Right ventricle myocardium inferior (tissue), 1 donor: ENCODE measurements at places on chromosomes 5 and 9.

DNA sequence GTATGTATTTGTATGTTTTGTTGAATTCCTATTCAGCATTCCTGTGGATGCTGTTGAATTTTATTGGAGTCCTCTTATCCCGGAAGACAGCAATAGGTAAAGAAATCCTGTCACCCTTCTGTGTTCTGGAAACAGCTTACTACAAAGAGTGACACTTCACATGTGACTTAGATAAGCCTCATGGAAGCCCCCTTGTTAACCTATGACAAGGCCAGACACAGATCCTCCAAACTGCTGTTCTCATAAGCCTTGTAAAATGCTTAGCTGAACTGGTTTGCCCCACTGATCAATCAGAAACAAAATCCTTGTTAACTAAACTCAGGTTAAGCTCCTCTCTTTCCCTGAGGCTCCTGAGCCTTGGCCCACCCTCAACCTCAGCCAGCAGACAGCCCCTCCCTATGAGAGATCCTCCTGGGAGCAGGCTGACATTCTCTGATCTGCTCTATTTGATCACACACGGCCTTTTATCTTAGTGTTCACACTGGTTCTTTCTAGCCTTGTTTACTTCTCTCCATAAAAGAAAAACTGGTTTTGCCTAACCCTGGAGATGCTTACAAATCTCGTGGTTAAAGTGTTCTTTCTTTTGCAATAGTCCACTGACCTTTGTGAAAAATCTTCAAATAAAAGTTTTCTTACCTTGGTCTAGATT is 29.4 kb upstream of the ATP6V1G1 start:
- no peak for DNase-seq

GRCh38 chr9:89794918-89795317 is 190.1 kb downstream of the GADD45G start:
- DNase-seq = no peak

GRCh38 chr9:136204838-136205706 is at the start of gene LHX3:
LHX3 (minus strand) TSS chr9:136205128; CDS start chr9:136205012, 116 bp downstream.
- peak; percentile 67 for DNase-seq

- DNase-seq = no peak
Measured at GRCh38 chr9:107886826-107887225, 397.3 kb upstream of the KLF4 start.

DNA sequence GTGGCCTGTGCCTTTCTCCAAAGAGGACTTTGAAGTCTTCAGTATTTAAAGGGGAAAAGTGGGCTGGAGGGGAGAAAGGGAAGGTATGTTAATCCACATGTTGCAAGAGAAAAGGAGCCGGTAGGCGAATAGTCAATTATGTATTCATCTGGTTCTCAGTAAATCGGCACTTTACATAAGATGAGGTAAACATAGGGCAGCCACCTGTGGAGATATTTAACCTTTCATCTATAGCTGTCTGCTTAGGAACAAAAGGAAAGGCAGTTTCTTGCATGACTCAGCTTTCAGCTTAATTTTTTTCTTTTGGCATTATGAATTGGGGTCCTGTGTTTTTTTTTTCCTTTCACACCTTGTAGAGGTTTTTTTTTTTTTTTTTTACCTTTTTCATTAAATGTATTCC is 42.2 kb downstream of the FGD3 start:
- no peak for DNase-seq

- DNase-seq = no peak
Measured at GRCh38 chr5:128101676-128102075, 18.1 kb downstream of the SLC12A2 start.

DNA sequence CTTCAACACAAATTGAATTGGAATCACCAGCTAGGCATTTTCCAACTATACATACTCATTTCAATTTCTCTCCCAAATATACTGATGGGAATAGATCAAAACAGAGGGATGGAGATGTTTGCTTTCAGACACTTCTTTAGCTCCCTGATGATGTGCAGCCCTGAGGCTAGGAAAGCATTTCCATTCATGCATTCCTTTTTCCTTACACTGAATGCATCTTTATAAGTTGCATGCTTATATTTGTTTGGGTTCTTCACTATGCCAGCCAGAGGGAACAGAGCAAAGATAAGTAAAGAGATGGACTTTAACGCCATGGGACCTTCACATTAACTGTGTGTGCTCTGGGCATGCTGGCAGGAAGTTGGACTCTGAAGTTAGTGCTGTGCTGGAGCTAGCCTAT is 696.5 kb upstream of the CDH9 start:
- DNase-seq = no peak

GRCh38 chr5:157456301-157456700 is 3.7 kb upstream of the NIPAL4 start:
- DNase-seq = no peak

DNA sequence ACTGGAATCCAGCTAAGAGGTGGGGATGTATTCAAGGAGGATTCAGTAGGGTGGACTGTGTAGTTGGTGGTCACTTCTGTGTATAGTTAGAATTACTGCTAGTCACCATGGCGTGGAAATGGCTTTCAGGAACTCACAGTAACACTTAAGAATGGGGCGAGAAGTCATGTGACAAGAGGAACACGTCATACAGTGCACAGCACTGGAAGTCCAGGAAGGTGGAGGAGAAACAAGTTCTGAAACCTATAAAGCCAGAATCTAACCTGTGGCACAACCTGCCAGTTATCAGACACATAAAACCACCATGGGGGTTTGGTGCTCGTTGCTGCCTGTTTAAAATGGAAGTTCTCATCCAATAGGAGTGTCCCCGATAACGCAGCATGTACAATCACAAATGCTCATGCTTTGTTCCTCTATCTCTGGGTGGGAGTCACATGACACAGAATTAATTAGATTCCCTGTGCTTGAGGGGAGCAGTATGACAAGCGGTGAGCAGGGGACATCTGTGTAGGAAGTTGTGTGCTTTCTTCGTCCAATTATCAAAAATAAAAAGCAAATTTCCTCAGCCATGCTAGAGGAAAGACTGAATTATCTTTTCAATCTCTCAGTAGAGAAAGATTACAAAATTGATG is 193.0 kb downstream of the SPOCK1 start:
- no peak for DNase-seq

DNA sequence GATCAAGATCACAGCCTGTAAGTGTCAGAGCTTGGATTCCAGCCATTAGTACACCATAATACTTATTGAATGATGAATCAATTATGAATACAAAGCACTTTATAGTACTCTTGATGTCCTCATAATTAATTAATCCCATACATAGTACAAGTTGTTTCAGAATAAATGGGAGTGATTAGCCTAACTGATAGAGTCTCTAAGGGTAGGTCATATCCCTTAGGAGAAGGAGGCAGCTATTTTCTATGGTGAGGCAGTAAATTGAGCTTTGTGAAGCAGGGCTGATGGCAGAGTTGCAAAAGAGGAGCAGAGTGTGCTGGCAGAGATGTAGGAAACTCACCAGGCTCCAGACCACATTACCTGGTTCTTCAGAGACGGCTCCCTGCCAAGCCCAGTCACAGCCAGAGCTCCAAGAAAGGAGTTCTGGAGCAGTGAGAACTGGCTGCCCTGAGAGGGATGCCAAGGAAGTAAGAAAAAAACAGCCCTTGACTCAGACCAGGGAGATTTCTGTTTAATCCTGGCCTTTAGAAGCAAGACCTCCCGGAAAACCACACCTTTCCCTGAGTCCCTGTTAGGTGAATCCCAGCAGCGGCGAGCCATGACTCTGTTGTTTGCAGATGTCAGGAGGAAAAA is 112.9 kb downstream of the SH3TC2 start:
- DNase-seq = no peak

DNA sequence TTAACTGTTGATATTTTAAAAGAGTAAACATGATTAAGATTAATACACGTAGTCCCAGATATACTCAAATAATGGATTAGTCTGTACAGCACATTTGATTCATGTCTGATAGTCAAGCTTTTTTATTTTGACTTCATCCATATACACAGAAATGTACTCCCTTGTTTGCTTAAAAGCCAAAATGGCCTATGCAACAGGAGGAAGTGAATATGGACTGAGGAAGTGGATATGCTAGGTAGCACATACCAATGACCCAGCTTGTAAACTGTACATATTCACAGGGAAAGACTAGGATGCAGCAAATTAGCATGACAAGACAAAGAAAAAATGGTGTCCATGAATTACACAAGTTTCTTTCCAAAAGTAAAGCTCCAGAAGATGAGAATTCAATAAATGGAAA is 109.7 kb downstream of the CAAP1 start:
- DNase-seq = no peak

- no peak for DNase-seq
Measured at GRCh38 chr5:60436518-60436917, 263.4 kb downstream of the DEPDC1B start.

GRCh38 chr5:179794171-179794570 is 385 bp downstream of the LTC4S start:
- no peak for DNase-seq

DNA sequence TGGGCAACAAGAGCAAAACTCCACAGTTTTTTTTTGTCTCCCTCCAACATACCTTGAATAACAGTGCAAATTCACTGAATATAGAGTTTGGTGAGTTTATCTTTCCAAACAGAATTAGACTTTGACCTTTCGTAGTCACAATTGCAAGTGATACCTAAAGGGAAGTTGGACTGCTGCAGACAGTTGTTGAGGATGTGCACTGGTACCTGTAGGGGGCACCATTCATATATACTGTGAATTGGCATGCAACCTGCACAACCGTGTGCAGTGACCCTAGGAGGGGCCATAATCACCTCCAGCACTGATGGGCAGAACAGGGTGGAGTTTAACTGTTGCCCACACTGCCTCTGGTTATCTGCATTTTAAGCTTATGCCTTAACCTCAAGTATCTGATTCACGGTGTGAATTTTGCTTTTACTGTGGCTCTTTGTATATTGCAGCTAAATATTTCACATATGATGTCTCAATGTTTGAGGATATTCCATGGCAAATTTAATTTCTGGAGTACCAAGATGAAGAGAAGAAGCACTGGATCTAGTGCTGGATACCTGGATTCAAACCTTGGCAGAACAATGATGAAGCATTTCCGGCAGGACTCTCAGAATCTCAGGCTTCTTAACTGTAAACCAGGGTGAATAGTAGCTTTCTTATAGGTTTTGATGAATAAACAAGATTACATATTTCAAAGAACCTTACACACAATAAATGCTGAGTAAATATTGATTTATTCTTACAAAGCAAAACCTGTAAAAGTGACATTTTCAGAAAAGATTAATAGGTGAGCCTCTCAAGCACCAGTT is 144.3 kb downstream of the ACTBL2 start:
- DNase-seq = no peak

DNA sequence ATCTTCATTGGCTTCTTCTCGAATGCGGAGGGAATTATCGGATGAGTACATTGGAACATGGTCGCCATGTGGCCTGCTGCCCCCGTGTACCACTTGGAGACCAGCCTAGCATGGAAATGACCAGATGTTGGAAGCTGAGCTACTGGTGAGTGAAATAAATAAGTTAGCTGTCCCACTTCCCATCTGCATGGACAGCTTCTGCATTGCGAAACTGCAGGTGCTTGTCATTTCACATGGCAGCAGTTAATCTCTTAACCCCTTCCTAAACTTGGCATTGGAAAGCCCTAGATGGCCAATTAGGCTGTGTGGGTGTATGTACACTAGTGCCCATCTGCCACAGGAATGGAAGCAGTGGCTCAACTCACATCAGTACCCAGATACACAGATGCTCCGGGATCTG is 246.6 kb upstream of the IL12B start:
- DNase-seq = no peak

GRCh38 chr5:113578091-113578490 is 64.6 kb downstream of the YTHDC2 start:
- DNase-seq = no peak

DNA sequence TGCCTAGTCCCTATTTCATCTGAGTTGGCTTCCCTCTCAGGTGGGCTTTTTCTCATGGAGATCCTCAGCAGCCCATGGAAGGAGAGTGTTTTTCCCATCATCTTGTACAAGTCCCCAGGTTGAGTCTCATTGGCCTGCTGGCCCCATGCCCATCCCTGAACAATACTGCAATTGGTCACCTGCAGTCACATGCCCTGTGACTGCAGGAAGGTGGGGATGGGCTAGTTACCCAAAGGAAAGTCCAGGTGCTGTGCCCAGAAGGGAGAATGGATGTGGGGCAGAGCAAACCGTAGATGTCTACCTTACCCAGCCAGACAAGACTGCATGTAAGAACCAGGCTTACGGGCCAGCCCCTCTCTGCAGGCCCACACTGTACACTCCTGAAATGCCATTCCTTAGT is 54.0 kb upstream of the SAP30L start:
- no peak for DNase-seq

- DNase-seq = peak; percentile 37
Measured at GRCh38 chr5:179194201-179194910, 134.2 kb downstream of the ZNF354C start.

DNA sequence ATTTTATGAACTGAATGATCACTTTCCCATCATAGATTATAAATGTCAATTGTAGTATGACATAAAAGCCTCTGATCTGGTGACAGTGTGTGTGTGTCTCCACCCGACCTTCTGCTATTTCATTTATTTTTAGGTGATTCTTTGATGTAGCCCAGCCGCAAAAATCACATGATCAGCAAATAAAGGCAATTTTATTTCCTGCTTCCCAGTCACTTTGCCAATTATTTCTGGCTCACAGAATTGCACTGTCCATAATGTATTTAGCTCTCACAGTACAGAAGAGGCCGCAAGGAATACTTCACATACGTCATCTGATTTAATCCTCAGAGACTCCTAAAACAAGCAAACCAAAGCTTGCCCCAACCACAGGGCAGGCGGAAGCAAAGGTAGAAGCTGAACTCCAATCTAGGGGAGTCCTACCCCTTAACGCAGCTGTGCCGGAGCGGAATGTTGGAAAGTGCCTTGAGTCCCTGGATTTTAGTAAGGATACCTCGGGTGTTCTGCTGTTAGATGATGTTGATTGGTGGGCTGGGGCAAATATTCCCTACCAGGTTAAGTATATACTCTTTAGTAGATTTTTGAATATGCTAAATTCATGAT is 384.0 kb upstream of the IRX4 start:
- no peak for DNase-seq

- no peak for DNase-seq
Measured at GRCh38 chr9:71858812-71859211, 52.2 kb downstream of the ABHD17B start.
